ENCODE measurements at places on chromosomes 11 and 22.
A peak's percentile ranks its signal among the peaks of the same experiment; 100 is the strongest.

DNA sequence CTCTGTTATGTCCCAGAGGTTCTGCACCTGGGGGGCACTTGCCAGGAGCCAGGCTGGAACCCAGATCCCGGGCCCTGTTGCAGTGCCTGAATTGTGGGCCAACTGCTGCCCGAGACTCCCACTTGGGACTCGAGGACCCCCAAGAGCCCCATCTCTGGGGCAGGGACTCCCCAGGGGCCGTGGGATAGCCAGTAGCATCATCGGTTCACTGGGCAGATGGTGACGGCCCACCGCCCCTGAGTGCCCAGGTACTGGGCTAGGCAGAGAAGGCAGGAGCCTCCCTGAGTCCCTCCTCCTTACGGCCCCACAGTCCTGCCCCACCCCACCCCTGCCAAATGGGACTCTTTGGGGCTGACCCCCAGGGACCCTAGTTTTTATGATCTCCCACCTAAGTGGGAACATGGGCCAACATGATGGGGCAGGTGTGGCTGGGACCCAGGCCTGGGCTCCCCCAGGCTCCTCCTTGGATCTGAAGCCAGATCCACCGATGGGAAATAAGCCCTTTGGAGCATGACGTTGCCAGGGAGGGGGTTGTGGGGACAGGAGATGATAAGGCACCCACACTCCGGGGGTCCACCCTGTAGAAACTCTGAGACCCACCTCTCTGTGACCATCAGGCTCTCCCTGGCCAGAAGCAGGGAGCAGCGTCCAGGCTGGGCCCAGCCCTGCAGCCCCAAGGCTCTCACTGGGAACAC lies 94.5 kb upstream of the FGF3 start:
- no peak for DNase-seq

DNA sequence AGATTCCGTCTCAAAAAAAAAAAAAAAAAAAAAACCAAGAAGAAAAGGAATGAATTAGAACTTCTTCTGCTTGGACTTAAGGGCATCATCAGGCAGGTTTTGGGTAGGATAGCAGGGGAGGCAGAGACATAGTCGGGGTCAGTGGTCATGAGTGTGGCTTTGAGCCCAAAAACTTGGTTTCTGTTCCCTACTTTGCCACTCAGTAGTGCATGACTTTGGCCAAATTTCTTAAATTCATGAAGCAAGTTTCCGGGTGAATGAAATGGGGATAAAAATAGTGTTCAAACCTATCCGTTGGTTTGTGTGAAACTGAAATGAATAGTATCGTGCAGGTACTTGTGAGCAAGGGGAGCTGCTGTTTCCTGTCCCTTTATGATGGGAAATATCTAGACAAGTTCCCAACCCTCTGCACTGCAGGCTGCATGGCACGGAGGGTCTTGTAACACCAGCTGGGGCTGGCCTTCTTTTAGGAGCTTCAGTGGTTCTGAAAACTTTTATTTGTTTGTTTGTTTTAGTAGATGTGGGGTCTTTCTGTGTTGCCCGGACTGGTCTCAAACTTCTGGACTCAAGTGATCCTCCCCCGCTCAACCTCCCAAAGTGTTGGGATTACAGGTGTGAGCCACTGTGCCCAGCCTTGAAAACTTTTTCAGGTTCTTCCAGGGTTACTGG lies 18.4 kb downstream of the NEAT1 start:
- DNase-seq: no peak

- DNase-seq: no peak
Measured at GRCh38 chr22:30370641-30371230, 13.9 kb downstream of the CCDC157 start.

- no peak for DNase-seq
Measured at GRCh38 chr11:107606141-107606540, 15.2 kb downstream of the ELMOD1 start.

DNA sequence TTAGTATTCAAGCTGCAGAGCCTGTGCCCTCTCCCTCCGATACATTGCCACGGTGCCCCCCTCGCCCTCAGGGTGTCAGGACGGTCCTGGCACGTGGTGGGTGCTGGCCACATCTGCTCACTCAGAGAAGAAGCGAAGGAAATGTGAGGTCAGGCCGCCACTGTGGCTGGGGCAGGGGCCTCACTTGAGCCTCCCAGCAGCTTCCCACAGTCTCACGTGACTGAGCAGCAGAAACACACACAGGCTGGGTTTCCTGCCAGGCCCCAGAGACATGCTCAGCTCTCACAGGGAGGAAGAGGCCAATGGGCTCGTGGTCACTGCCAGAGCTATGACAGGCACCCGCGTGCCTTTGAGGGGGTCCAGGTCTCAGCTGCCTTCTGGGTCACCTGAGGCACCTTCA lies 37.9 kb upstream of the PRR5 start:
- DNase-seq: peak; percentile 54

DNA sequence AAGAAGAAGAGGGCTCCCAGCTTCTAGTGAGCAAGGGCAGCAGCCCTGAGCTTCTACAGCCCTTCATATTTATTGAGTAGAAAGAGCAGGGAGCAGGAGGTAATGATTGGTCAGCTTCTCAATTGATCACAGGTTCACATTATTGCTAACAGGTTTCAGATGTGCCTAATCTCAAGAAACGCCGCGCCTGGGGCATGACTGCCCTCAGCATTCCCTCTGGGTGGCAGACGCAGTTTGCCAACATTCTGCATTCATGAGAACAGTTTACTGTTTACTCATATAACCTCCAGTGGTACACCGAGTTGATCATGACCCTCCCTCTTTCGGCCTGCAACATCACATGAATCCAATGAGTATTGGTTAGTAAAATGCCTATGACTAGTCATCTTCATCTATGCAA lies 4.7 kb upstream of the ZNF74 start:
- DNase-seq: no peak

- DNase-seq: no peak
Measured at GRCh38 chr11:36395978-36396736, 100.1 kb downstream of the PRR5L start.

DNA sequence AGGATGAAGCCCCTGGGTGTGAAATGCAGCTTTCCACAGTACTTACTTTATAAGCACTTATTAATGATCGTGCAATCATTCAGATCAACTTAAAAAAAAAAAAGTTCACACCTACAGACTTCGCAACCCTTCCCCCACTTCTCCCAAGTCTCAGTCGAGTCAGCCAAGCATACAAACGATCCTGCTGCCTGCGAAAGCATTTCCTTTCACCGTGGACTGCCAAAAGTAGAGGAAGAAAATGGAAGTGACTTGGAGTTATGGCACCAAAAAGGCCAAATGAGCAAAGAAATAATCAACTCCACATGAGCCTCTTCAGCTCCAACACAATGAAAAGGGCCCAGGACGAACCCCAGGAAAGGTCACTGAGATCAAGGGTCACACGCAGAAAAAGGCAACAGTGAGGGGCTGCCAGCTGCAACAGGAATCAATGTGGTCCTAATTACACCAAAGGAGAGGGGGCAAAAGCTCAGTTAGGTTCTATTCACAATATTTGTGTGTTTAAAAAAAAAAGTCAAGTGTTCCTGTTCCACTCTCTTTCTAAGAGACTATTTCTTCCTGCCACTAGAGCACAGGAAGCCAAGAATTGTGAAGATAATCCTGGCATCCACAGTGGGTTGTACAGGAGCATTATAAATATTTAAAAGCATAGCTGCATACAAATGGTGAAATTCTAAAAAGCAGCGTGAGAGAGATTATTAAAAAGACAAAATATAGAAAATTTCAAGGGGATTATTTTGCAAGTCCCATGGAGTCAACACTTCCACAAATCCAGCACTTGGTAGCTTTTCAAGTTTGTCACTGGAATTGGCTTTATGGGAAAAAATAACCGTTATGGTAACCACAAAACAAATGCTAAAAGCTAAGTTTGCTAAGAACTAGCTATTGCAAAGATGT lies 28.4 kb downstream of the CDON start:
- DNase-seq: no peak

- DNase-seq: no peak
Measured at GRCh38 chr11:76339221-76339620, 41.7 kb downstream of the THAP12 start.

DNA sequence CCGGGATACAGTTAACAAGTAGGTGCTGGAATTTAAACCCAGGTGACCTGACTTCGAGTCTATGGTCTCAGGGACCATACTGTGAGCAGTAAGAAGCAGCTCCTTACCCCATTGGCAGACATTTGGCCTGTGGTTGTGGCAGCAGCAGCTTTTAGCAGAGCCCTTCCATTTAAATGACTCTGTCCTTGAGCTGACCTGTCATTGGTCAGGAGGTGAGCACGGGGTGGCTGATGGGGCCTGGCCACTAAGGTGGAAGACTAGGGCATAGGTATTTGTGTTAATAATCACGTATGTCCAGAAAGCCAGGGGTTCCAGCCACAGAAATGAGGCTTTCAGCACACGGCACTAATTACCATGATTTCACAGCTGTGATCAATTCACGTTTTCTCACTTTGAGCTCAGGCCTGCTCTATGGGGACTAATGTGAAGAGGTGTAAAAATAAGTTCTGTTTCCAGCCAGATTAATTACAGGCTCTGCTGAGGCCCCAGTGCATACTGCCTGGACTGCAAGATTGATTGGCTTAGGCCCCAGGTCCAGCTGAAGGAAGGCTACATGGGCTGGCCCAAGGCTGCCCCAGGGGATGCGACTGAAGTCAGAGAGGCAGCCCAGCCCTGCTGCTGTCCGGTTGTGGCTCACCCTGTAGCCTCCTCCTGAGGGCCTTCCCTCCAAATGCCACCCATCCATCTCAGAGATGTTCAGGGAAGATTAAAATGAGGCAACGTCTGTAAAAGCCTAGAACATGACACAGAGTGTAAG lies 76.0 kb downstream of the FDX1 start:
- no peak for DNase-seq

DNA sequence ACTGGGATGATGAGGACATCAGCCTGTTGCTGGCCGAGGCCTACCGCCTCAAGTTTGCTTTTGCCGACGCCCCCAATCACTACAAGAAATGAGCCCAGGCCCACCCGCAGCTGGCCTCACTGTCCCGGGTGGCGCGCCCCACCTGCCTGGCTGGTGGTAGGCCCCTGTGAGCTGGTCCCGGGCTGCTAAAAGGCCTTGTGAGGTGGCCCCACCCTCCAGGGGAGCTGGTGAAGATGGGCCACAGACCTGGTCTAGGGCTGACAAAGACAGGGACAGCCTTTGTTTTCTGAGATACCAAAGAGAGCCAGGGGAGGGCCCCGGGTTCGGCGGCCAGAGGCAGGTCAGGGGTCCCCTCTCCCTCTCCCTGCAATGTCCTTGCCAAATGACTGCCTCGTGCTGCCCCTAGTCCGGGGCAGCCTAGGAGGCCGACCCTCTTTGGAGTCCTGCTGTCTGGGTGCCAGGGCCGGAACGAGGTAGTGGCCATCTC lies 411.1 kb downstream of the TBC1D22A start:
- no peak for DNase-seq

- DNase-seq: no peak
Measured at GRCh38 chr11:74050465-74050864, 41.6 kb upstream of the UCP3 start.

GRCh38 chr11:9739123-9739900 lies 75.4 kb downstream of the SWAP70 start:
- DNase-seq: no peak

DNA sequence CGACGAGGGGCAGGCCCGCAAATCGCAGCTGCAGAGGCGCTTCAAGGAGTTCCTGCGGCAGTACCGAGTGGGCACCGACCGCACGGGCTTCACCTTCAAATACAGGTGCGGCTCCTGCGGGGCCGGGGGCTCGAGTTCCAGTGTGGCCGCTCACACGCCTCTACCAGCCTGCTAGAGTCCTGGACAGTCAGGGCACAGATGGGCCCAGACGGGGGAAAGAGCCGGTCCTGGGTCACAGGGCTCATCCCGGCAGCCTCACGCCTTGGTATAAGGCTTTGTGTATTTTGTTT lies 506 bp downstream of the MCM5 start:
- DNase-seq: no peak

DNA sequence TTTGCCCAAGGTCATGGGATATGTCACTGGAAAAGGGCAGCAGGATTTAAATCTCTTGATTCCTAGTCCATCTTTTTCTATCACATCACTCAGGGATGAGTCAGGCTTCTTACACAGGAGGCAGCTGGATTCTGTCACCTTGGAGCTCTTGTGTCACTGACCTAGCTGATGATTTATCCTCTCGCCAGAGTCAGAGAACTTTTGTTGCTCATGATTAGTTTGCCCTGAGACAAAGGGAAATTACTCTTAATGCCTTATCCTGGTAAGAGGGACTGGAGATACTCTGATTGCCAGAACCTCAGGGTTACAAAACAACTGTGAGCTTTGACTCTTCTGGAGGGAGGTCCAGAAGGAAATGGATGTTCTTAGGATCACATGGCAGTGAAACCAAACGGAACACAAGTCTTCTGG lies 10.1 kb downstream of the COA4 start:
- no peak for DNase-seq

DNA sequence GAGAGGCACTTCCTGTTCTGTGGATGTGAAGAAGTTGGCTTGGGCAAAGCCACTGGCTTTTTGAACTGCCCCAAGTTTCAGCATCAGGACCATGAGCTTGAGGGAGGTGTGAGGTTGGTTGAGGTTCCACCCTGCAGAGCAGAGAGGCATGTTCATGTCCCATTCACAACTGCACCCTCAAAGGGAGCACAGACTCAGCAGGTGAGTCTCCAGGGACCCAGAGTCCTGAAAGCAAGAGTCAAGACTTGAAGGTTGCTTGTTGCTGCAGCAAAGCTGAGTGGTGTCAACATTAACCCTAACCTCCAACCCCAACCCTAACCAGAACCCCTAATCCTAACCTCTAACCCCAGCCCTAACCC lies 556.3 kb downstream of the BRD1 start:
- DNase-seq: no peak

DNA sequence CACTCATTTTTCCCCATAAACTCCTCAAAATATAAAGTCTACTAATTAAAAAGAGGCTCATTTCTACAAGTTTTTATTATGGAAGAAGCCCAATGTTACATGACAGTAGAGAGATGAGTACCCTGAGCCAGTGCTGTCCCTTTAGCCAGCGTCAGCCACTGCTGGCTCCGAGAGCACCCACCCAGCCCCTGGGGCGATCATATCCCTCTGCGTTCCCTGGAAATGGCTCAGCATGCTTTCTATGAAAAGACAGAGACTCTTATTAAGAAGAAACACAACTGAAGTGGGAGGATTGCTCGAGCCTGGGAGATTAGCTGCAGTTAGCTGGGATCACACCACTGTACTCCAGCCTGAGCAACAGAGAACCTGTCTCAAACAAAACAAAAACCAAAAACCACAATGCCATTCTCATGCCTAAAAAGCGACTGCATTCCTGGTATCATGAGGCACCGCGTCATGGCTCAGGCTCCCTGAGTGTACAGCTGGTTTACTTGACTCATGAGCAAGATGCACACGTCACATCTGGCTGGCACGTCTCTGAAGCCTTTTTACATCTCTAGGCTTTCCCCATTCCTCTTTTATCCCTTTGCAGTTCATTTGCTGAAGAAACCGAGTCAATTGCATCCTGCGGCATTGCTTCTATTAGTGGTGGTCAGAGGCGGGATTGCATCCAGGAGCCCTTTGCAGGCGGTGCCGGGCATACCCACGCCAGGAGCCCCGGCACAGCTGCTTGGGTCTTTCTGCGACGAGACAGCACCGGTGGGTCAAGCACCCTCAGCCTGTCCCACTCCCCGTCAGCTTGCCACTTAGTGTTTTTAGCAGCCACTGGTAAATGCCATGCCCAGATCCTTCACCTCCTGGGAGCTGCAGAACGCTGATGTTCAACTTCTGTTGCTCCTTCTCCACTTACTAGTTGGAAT lies 119.9 kb downstream of the CTTN start:
- no peak for DNase-seq

- DNase-seq: no peak
Measured at GRCh38 chr22:33565580-33565995, 354.7 kb downstream of the LARGE1 start.

GRCh38 chr22:20291249-20291586 lies 23.1 kb upstream of the RTN4R start:
- DNase-seq: no peak
